Stimulated activated CD4-positive, alpha-beta T cell treated with anti-CD3 and anti-CD28 coated beads, Interleukin-1b, Interleukin-23, amount 100 ng/mL, for 48 hours (primary cell): ENCODE measurements at places on chromosomes 16 and 17.

DNA sequence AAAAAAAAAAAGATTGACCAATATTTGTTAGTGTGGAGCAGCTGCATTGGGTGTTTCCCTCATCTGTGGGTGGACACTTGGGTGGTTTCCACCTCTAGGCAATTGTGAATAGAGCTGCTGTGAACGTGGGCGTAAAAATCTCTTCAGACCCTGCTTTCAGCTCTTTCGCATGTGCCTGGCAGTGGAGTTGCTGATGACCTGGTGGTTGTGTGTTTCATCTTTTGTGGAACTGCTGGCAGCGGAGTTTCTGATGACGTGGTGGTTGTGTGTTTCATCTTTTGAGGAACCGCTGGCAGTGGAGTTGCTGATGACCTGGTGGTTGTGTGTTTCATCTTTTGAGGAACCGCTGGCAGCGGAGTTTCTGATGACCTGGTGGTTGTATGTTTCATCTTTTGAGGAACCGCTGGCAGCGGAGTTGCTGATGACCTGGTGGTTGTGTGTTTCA lies 21.4 kb downstream of the ZC3H18 start:
- peak; percentile 63 for DNase-seq

GRCh38 chr17:46053911-46054534 lies 55.0 kb downstream of the STH start:
- DNase-seq: no peak

DNA sequence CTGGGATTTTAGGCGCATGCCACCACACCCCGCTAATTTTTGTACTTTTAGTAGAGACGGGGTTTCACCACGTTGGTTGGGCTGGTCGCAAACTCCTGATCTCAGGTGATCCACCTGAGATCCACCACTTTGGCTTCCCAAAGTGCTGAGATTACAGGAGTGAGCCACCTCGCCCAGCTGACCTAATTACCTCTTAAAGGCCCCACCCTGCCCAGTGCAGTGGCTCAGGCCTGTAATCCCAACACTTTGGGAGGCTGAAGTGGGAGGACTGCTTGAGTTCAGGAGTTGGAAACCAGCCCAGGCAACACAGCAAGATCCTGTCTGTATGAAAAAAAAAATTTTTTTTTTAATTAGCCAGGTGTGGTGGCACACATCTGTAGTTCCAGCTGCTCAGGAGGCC lies 2.9 kb upstream of the COASY start:
- no peak for DNase-seq

DNA sequence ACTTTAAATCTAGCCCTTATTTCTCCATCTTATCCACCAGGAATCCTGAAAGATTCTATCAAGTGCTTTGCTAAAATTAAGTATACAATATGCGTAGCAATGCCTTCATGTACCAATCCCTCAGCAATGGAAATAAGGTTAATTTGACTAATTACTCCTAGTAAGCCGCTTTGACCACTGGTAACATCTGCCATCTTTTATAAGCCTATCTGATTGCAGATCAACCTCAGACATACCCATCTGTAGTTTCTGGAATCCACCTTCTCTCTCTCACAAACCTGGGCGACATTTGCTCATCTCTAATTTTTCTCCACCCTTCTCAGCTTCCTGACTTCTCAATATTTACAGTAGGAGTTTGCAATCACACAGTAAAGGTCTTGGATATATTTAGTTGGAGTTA lies 138.8 kb upstream of the CRHR1 start:
- no peak for DNase-seq

- no peak for DNase-seq
Measured at GRCh38 chr17:60059082-60059481, 19.6 kb downstream of the HEATR6 start.

- no peak for DNase-seq
Measured at GRCh38 chr17:1830288-1830687, 483 bp downstream of the RPA1 start.

- DNase-seq: no peak
Measured at GRCh38 chr16:5200123-5200522, 102.5 kb upstream of the EEF2KMT start.

- peak; percentile 30 for DNase-seq
Measured at GRCh38 chr17:11996722-11997146, 541 bp downstream of the ZNF18 start.

GRCh38 chr16:69707920-69708683 lies 18.3 kb downstream of the NQO1 start:
- no peak for DNase-seq

GRCh38 chr16:11637320-11637719 lies 30.9 kb upstream of the SNN start:
- DNase-seq: no peak

DNA sequence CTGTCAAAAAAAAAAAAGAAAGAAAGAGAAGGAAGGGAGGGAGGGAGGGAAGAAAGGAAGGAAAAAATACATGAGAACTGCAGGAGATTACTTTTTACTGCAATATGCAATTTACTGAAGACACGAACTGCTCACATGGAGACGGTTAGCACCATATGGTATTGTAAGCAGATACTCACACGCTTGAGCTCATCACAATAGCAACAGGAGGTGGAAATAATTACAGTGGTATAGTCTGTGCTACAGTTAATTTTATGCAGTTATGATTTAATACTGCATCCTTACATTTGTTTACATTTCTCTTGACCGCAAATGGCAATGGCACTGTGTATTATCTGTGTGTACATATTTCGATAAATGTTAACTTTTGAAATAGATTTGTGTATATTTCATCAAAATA lies 21.4 kb upstream of the SLC46A1 start:
- no peak for DNase-seq

DNA sequence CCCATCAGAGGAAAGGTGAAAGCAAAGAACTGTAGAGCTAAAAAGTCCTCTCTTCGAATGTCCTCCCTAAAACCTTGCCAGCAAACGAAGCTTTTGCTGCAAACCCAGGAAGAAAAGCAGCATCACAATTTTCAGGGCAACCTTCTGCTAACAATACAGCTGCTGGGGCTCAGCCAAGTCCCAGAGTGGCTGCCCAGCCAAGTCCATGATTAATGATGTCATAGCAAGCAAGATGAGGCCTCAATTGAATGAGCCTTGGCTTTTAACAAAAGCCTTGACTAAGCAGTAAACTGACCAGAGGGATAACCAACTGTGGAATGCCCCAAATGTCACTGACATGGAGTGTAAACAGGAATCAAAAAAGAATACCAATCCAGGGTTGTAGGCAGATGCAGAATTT lies 342.7 kb downstream of the PMP22 start:
- DNase-seq: no peak

DNA sequence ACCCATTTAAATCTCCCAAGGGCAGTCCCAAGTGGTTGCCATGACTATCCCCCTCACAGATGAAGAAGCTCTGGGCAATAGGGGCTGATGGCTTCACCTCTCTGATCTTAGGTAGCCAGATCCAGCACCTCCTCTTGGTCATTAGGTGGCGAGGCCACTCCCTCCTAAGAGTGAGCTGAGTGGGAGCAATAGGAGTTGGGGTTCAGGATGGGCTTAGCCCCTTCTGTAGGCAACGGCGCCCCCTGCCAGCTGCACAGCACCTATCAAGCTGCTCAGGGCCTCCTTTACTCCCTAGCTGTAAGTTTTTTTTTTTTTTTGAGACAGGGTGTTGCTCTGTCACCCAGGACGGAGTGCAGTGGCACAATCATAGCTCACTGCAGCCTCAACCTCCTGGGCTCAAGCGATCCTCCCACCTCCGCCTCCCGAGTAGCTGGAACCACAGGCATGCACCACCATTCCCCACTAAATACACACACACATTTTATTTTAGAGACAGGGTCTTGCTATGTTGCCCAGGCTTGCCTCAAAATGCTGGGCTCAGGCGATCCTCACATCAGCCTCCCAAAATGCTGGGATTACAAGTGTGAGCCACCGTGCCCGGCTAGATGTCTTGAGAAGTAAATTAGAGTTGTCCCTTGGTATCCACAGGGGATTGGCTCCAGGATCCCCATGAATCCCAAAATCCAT lies 3.5 kb upstream of the RRAD start:
- DNase-seq: peak; percentile 53

DNA sequence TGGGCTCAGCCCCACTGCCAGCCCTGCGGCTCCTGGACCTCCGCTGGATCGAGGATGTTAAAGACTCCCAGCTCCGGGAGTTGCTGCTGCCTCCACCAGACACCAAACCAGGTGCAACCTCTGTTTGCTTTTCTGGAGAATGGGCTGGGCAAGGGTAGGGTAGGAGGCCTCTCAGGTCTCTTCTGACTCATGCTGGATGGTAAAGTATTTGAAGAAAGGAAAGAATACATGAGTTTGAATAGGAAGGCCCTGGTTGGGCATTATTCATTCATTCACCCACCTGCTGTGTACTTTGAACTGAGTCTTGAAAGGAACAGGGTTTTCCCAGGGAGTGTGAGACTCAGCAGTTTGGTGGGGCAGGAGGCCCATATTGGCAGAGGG lies 6.5 kb upstream of the ORAI3 start:
- DNase-seq: no peak

DNA sequence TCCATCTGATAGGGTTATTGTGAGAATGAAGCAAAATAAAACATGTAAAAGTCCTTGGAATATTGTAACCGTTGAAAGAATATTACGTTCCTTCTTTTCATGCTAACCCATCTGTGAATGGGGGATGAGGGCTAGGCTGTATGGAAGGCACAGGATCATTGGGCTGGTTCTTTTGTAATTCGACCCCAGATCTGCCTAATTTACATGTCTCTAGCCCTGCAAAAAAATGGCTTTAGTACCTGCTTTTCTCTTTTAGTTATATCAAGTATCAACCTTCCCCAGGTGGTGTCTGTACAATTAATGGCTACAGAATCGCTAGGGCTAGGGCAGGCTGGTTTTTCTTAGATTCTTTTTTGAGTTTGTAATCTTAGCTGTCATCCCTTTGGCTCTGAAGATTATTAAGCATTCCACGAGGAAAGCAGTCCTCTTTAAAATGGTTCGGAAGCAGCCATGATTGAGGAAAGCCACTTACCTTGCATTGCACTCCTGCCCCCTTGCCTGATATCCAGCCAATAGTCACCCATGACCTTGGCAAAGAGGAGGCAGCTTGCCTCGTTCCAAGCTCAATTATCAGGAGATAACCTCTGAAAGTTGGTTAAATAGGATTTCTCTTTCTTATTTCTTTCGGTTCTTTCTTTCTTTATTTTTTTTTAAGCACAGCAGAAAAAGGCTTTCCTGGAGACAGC lies 153.9 kb upstream of the ZKSCAN2 start:
- no peak for DNase-seq

- peak; percentile 93 for DNase-seq
Measured at GRCh38 chr16:24539295-24539849, at the start of gene RBBP6. TSS of gene RBBP6 (plus strand) at chr16:24539566. CDS start at chr16:24540627, 1,061 bp downstream.

GRCh38 chr17:40830085-40830776 lies 7.8 kb upstream of the KRT10 start:
- no peak for DNase-seq

GRCh38 chr16:73214825-73215677 lies 167.1 kb upstream of the ZFHX3 start:
- no peak for DNase-seq

DNA sequence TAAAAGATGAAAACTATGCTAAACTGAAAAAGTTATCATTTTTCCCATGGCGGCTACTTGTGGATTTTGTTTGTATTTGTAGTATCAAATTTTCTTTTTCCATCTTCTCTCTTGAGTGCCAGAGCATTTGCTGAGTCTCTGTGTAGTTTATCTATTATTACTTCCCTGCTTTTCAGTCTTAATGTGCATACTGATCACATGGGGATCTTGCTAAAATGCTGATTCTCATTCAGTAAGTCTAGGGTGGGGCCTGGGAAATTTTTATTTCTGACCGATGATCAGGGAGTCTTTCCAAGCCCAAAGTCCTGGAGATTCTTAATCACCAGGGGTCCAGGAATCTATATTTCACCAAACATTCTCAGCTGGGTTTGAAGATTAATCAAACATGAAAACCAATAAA lies 189.0 kb upstream of the GOT2 start:
- no peak for DNase-seq

DNA sequence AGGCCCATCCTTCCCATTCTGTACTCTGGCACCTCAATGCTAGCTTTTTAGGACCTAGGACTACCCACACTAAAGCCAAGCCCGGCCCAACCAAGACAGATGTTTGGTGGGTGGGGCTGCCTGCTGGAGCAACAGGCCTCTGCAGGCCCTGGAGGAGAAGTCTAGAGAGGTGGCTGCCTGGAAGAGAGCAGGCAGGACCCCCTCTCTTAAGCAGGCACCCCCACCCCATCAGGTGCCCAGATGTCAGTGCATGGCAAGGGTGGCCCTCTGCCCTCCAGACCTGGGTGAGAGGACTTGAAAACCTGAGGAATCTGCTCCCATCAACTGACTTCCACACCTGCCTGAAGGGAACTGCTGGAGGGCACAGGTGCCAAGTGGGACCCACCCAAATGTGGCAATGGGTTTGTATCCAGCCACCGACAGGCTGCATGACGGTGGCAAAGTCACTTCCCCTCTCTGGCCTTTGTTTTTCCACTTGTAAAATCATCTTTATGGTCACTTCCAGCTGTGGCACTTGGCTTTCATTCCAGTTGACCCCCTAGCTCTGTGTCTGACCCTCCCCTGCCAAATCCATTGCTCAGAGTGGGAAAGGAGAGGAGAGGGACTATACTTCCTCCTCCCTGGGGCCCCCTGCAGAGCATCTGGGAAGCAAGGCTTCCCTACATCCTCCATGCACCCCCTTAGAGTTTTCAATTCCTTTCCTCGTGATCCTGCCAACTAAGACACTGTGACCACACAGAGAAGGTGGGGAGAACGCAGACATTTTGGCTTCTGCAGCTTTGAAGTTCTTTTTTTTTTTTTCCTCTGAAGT lies 1.7 kb upstream of the STAT5A start:
- DNase-seq: no peak

DNA sequence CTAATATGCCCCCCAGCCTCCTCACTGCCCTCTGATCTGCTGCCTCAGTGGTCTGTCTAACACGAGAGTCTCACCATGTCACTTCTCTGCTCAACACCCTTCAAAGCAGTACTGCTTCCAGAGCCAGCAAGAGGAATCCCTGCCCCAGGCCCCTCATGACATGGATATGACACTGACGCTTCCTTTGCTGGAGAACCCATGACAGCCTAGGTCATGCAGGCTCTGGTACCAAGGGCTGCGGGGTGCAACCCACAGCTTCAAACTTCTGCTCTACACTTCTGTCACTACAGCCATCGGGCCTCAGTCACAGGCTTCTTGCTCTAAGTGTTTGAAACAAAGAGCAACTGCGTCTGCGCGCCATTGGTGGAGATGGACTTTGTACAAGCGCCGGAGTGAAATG lies 32.6 kb upstream of the DLX4 start:
- no peak for DNase-seq
